Fibroblast of skin of abdomen (primary cell): ENCODE measurements at places on chromosomes 6 and 20.

GRCh38 chr6:22883061-22883717 lies 313.8 kb downstream of the HDGFL1 start:
- no peak for DNase-seq

GRCh38 chr6:81785377-81785776 lies 32.9 kb upstream of the TENT5A start:
- no peak for DNase-seq

GRCh38 chr6:166143011-166143410 lies 24.6 kb downstream of the TBXT start:
- no peak for DNase-seq

DNA sequence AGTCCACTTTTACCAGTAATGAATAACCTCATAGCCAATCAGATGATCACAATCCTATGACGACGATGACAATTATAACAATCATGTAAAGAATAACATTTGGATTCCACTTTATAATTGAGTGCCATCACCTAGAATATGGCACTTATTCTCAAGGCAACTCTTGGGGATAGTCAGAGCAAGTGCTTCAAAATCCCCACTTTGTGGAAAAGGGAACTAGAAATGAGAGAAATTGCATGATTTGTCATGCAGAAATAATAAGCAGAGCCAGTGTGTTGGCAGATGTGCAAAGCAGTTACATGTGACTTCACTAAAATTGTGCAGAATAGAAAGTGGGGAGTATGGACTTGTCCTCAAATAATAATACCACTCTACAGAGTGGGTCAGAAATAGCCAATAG lies 41.3 kb downstream of the FRK start:
- no peak for DNase-seq

GRCh38 chr6:5146398-5146797 lies 61.3 kb downstream of the PPP1R3G start:
- no peak for DNase-seq

- DNase-seq, result no peak
Measured at GRCh38 chr6:114344971-114345275, 2.1 kb upstream of the HS3ST5 start.

GRCh38 chr6:44504301-44504791 lies 116.8 kb downstream of the CDC5L start:
- DNase-seq, result peak; percentile 53

DNA sequence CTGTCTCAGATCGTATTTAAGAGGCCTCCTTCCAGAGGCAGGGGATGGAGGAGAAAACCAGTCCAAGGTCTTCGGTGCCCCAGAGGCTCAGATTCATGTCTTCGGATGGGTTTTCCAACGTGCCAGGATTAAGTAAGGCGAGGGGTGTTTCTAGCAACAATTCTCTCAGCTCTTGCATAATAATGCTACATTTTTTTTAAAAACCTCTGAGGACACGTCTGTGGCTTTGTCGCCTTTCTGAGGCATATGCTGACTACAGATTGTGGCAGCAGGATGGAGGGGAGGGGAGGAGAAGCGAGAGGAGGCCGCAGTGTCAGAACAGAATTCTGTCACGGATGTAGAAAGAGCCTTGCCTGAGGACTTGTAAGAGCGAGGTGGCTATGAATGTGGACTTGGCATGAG lies 17.7 kb upstream of the CCDC167 start:
- DNase-seq, result peak; percentile 32

DNA sequence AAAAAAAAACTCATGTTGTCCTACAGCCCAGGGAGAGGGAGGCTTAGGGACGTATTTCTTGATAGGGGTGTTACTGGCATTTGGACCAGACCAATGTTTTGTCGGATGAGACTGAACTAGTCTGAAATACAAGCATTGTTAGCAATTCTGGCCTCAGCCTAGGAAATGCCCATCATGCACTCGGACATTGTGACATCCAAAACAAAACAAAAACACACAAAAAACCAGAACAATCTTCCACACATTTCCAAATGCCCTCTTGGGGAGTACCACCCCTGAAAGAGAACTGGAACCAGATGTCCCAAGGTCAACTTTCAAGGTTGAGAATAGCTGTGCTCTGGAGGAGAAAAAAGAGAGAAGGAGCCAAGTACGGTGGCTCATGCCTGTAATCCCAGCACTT lies 299.1 kb upstream of the JARID2 start:
- no peak for DNase-seq

DNA sequence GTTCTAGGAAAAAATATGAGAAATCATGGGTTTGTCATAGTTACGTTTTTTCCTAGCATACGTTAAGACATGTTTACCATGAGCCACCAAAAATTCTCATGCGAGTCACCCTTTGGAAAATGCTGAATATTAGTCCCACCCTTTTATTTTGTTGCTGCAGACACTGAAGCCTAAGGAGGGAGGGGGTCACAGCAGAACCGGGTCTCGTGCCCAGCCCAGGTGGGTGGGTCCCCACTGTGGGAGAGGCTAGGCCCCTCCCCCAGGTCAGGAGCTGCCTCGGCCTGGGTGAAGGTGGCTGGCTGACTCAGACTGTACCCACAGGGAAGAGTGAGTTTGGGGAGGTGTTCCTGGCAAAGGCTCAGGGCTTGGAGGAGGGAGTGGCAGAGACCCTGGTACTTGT lies 26.2 kb upstream of the SRF start:
- DNase-seq, result no peak
